ENCODE measurements at places on chromosomes 7 and 10.

GRCh38 chr7:94700926-94701554 lies 45.1 kb upstream of the SGCE start:
- DNase-seq: peak; percentile 18

- peak; percentile 71 for DNase-seq
Observed at GRCh38 chr10:30413996-30414576, 19.9 kb upstream of the MAP3K8 start.

GRCh38 chr10:29415876-29416275 lies 127.0 kb downstream of the LYZL1 start:
- no peak for DNase-seq

DNA sequence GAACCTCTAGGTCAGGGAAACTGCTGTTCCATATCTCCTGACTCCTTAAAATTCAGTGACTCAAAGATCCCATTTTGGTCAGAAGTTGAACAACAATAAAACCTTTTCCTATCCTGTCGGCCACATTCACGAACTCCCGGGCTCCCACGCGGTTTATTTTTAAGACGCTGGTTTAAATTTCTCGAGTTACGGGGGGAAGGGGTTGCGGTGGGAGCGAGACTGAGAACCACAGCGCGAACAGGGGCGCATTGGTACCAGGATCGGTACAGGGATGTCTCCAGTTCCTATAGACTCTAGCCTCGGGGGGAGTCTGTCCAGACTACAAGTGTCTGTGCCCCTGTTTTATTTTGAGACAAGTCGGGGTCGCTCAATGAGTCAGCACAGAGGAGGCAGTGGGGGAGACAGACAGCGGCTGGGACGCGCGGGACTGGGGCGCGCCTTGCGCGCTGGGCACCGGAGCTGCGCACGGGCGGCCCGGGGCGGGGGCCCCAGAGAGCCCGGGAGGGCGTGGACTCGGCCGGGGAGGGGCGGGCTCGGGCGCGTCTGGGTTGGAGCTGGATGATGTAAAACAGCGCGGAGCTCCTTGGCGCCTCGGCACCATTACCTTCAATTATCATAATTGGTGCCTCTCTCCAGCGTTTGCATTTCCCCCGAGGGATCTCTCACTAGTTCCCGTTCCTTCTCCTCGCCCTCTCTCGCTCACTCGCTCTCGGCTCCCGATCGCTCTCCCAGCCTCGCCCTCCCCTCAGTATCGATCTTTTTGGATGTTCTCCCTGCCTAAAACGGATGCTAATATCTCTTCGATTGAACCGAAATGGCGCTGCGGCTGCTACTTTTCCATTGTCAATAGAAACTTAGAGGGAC lies 8.7 kb upstream of the BAMBI start:
- peak; percentile 53 for DNase-seq

GRCh38 chr7:151623766-151624165 lies 104.1 kb upstream of the RHEB start:
- no peak for DNase-seq

DNA sequence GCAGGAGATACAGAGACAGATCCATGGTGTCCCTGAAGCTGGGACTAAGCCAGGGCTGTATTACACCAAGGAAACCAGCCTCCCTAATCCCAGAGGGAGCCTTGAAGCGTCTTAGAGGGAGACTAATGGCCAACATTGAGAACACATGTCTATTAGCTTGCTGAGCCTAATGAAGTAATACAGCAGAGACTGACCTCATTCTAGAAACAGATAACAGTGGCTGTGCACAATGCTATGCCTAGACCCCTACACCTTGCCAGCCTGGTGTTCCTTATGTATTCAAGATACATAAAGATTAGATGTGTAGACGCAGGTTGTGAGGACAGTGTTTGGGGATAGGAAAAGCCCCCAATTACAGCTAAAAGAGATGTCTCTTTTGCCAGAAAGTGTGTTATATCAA lies 19.1 kb downstream of the GRM8 start:
- DNase-seq: no peak

All from renal cortical epithelial cell (primary cell).